ENCODE measurements at places on chromosomes 7 and 10.

- DNase-seq = no peak
These were observed 11.5 kb upstream of the YAE1 start for GRCh38 chr7:39554583-39555165.

DNA sequence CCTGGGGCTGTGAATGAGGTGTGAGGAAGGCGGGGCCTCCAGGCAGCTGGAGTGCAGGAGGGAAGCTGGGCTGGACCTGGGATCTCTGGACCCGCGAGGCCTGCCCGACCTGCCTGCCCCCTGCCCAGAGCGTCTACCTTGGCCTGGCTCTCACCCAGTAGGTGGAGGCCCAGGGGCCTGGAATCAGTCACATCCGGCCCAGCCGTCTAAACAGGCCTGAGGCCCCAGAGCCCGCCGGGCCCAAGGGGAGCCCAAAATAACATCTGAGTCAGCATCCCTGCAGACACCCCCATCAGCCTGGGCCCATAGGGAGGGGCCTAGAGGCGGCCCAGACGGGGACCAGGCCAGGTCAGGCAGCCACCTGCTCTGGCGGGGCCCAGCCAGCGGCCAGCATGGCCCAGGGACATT, 15.1 kb upstream of the ELN start:
- DNase-seq = no peak

DNA sequence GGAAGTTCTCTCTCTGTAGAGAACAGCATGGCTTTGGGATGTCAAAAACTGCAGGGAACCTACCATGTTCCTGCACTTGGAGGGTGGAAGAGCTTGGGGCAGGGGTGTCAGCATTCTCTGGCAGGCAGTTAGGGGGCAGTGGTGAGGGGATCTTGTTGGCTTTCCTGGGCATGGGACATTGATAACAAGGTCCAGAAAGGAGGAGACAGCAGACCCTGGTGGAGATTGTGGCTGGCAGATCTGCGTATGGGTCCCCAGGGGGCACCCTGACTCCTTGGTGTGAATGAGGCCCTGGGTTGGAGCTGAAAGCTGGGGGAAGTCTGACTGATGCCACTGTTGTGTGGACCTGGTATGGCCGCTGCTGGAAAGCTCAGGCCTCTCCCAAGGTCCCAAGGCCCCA, 22.9 kb upstream of the CAMK2B start:
- no peak for DNase-seq

GRCh38 chr7:156378806-156379205, 261.8 kb upstream of the RNF32 start:
- DNase-seq = no peak

DNA sequence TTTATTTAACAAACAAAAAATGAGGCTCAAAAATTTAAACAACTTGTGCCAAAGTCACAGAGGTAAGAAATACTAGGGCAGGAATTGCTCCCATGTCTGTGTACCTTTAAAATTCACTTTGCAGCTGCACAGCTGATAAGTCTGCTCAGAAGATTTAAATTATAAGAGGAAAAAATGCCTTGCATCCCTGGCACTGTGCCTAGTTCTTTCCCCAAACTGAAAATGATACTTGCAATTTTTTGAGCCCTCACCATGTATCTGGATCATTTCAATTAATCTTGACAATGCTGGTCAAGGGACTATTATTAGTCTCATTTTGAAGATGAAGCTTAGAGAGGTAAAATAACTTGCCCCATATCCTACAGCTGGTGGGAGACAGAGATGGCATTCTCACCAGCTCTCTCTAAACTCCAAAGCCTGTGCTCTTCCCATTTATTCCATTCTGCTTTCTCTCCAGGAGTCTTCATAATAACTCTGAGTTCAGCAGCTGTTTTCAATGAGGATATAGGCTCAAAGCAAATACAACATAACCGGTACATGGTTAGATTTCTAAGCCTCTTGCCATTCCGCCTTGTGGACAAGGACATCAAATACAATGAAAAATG, 350.5 kb upstream of the LRRTM3 start:
- DNase-seq = no peak

GRCh38 chr10:77531441-77532001, 106.1 kb downstream of the KCNMA1 start:
- no peak for DNase-seq

DNA sequence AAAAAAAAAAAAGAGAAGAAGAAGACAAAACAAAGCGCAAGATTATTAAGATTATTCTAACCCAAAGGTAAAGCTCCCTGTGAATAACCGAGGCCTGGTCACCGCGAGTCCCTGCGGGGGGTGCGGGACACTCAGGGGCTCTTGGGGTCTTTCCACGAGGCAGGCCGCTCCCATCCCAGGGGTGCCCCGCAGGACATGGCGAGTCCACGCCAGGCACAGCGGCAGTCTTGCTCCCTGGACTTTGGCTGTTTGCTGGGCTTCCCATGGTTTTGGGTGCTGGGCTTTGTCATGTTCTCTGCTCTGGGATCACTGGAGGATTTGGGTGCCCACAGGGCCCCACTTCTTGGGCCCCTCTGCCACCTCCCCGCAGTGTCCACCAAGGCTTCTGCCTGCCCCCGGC, 137.4 kb upstream of the TCERG1L start:
- DNase-seq = no peak

DNA sequence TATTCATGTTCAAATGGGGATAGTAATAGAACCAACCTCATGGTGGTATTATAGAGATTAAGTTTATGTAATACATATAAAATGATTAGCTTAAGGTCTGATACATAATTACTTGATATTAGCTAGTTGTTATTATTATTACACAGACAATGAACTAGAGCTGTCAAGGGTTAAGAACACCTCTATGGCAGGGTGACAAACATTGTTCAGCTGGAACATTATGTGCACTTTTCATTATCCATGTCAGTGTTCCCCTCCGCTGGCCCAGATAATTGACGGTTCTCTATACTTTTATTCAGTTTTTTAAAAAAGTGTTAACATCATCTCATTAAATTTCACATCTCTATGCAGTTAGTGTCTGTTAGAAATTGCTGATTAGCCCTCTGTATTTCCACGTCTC, 142.1 kb downstream of the CDK14 start:
- no peak for DNase-seq

DNA sequence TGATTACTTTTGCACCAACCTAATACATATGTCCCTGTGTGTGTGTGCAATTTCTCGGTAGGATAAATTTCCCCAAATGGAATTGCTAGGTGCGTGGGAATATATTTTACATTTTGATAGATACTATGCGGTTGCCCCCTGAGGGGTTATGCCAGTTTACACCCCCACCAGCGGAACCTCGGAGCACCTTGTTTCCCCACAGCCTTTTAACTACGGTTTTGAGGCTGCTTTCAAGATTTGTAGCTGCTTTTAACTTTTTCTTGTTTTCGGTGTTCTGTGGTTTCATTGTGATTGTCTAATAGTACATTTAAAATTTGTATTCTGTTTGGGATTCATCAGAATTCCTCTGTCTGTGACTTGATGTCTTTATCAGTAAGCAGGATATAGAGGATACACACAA, 22.0 kb downstream of the PROSER2 start:
- DNase-seq = no peak

DNA sequence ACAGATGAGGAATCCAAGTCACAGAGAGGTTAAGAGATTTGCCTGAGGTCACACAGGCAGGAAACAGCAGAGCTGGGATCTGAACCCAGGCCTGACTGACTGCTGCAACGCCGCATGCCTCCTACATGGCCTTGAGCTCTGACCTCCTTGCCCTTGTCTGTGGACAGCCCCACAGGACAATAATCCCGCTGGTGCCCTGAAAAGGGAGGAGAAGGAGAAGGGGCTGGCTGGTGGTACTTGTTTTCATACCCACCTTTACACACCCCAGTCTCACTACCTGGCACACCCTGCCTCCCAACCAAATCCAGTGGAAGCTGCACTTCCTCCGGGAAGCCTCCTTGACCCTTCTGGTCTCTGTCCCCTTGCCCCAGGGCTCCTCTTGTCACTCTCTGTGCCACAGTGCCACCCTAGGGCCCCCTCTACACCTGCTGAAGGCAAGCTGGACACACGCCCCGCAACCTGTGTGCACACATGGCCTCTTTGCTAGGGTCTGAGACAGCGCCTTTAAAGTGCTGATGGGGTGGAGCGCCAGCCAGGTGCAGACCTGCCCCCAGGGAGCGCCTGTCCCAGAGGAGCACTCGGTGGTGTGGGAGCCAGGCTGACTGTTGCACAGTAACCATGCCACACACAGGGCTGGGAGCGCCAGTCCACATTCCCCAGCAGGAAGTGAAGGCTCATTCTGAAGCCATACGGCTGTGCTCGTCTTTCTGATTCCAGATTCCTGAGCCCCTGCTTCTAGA, 38.6 kb downstream of the ZCCHC24 start:
- no peak for DNase-seq

DNA sequence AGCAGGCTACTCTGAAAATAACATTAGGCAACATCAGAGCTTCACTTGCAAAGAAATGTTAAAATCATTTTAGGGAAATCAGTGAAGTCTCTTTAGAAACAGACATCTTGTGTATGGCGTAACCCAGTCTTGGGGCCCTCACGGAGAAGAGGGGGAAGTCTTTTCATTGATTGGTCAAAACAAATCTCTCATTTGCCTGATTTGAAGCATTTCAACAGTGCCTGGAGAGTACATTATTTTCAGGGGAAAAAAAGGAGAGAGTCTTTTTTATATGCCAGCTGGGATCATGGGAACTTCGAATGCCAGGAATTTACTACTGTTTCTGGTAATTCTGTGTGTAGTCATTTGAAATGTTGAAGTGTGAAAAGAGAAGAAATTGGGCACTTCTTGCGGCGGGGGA, 471.4 kb downstream of the PLXDC2 start:
- no peak for DNase-seq
